ENCODE measurements at places on chromosomes 11 and 22.

DNA sequence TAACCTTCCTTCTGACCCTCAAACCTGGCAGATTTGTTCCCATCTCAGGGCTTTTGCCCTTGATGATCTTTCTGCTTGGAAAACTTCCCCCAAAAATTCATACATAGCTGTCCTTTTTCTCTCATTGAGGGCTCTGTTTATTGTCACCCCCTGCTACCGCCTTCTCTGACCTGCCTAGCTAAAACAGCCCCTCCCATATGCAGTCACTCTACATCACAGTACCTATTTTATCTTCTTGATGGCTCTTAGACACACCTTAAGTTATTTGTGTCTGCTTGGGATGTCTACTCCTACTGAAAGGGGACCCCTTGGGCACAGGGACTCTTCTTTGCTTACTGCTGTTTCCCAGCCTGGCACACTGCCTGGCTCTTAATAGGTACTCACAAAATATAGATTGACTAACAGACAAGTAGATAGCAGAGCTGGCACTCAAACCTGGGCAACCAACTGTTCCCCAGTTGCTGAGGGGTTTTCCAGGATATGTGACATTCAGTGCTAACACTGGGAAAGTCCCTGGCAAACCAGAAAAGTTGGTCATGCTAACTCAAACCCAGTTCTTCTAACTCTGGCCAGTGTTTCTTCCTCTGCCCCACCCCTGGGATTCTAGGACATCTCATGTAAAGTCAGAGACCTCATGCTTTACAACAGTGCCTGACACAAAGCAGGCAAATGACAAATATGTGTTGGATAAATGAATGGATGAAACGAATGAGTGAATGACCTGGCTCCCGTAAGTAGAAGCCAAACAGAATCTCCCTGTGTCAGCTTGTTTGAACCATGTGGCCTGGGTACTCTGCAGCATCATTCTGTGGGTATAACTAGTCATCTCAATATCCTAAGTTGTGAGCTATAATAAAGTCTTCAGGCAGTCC, 19.8 kb upstream of the FJX1 start:
- no peak for DNase-seq

DNA sequence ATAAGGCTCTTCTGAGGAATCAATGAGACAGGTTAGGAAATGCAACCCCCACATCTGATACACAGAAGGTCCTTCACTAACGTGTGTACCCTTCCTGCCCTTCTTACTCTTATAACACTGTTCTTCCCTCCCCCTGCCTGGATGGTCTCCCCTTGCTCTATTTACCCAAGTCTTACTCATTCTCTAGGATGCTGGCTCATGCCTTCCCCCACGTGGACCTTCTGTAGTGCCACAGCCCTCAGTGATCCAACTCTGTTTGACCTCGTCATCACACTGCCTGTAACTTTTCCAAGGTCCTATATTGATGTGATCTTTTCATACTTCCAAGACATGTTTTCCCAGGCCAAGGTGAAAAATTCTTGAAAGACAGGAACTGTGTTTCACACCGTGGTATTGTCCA, 79.8 kb downstream of the C11orf58 start:
- DNase-seq, result peak; percentile 20

DNA sequence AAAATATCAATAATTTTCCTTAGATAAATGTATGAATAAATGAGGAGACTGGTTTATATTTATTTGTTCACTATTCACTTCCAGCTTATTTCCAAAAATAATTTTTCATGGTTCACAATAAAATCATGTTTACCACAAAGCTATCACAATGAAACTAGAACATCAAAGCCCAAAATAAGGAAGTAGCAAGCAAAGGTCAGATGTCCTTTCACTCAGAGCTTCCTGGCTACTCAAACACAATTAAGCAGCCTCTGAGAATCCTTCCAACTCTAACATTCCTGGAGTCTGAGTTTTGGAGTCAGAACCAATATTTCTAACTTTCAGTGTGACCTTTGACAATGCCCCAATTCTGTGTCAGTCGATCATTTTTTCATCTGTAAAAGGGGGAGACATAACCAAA, 527.0 kb downstream of the SOX6 start:
- no peak for DNase-seq

GRCh38 chr22:44889255-44889878, 120.4 kb downstream of the PHF21B start:
- no peak for DNase-seq

GRCh38 chr11:35787013-35787504, 124.5 kb downstream of the TRIM44 start:
- peak; percentile 32 for DNase-seq

DNA sequence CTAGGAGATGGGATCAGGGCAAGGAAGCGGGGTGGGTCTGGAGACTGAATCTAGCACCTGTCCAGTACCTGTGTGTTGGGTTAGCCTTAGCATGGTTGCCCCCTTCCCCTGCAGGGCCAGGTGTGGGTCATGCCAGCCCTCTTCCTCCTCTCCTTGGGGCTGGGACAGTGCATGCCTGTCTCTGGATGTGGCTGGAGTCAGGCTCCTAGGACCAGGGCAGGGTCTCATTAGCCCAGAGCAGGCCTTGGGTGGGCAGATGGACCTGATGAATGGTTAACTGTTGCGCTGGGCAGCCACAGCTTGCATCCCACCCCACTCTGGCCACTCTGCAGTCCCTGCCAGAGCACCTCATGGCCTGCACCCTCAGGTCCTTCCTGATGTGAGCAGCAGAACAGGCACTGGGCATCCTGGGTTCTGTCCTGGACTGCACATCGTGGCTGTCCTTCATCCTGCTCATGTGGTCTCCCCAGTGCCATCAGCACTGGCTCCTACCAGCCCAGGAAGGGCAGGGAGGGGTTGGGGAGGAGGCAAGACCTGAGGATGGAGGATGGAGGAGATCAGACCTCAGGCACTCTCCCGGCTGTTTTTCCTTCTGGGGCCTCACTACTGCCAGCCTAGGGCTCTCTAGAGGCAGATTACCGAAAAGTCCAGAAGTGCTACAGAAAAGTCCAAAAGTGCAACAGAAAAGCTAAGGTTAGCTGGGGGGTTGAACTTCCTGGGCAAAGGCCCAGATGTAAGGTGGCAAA, 12.8 kb upstream of the CHRM1 start:
- no peak for DNase-seq

DNA sequence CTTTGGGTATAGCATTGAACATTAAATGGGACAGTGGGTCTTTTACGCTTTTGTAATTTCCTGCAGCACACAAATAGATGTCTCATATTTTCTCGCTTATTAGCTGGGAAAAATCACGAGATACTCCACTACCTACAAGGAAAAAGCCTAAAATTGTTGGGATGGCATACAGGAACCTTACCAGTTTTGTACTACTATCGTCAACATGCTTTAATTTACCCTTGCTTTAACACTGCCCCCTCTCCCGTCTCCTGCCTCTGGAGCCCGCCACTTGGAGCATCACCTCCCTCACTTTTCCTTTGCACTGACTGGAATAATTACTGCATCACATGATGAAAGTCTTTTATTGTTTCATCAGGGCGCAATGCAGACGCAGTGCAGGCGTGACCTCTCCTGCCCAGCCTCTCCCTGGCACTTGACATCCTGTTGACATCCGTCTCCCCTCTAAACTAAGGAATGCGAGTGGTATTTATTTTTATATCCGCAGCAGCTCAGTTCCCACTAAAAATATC, 1.0 kb upstream of the FNBP4 start:
- peak; percentile 53 for DNase-seq

DNA sequence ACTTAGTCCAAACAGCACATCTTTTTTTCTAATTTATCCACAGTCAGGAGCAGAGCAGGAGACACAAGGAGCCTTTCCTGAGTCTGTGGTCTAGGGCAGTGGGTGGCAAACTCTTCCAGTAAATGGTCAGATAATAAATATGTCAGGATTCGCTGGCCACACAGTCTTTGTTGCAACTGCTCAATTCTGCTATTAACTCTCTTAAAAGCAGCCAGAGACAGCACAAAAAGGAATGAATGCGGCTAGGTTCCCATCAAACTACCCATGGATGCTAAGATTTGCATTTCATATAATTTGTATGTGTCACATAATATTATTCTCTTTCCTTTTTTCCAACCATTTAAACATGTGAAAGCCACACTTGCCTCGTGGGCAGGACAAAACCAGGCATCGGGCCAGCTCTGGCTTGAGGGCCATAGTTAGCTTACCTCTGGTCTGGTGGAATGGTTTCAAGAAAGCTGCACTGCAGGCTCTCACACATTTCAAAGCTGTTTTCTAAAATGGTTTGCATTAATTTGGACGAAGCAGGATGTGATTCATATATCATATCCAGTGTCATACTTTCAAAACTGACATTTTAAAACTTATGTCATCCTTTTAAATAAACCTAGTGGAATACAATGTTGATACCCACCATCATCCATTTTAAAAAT, 64.7 kb upstream of the CD5 start:
- DNase-seq, result peak; percentile 31

DNA sequence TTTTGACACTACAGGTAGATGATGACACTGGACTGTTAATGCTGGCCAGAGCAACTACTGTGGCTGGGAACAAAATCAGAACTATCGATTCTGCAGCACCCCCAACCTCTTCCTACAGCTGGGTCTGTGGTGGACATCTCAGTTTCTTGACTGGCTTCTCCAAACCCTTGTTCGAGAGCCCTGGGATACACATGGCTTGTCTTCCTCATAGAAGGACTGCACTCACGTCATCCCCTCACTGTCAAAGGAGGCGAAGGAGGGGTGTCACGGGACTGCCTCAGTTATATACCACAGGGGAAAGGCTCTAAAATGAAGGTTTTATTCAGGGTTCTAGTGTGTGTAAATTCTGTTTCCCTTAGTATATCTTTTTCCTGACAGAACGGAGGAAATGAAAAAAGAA, 44.9 kb downstream of the PITPNB start:
- DNase-seq, result no peak

DNA sequence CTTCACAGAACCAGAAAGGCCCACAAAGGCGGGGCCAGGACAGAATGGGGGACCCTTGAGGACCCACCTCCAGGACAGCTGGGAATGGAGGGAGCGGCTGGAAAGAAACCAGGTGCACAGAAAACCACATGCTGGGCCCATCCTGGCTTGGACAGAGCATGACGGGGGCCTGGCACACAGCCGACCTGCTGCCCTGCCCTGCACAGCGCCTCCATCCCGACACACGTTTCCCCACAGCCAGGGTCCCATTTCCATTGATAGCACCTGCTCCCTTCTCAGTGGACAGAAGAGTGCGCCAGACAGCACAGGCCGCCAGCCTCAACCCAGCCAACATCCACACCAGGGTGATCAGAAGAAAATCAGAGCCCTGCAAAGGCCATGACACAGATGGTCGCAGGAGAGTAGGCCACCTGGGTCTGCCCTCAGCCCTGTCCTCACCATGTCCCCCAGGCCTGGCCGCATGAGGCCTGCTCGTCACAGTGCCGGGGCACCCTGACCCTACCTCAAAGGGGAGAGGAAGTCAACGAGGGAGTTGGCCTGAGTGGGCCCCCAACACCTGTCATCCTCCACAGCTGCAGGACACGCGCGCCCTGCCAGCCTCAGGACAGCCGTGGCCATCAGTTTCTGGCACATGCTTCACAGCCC, 28.1 kb downstream of the BRD1 start:
- no peak for DNase-seq

GRCh38 chr11:8026982-8027381, 39.8 kb downstream of the EIF3F start:
- no peak for DNase-seq

DNA sequence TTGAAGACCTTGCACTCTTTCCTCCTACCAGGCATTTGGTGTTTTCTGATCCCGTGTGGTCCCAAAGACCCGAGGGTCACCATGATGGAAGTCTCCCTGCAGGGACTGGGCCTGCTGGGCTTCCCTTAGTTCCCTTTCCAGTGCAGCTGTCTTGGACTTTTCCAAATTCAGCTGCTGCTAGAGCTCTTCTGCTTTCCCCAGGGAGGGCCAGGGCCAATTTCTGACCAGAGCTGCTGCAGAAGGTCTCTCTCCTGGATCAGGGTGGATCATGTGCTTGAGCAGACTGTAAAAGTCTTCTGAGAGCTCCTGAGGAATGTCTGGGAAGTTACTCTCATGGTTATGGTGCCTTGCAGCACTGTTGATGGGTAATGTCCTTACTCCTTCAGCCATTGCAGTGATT, 23.2 kb downstream of the LDLRAD3 start:
- DNase-seq, result no peak

GRCh38 chr22:28835630-28836189, 35.3 kb upstream of the XBP1 start:
- no peak for DNase-seq

DNA sequence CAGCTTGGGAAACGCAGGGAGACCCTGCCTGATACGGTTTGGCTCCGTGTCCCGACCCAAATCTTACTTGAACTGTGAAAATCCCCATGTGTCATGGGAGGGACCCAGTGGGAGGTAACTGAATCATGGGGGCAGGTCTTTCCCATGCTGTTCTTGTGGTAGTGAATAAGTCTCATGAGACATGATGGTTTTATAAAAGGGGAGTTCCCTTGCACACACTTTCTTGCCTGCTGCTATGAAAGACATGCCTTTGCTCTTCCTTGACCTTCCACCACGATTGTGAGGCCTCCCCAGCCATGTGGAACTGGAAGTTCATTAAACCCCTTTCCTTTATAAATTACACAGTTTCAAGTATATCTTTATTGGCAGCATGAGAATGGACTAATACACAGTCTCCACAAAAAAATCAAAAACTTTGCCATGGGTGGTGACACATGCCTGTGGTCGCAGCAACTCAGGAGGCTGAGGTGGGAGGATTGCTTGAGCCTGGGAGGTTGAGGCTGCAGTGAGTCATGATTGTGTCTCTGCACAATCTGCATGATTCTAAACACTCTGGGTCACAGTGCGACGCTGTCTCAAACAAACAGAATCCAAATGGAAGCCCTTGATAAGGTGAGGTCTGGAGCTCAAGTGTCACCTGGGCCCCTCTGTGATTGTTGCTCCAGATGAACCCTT, 34.9 kb downstream of the SYN3 start:
- DNase-seq, result no peak

- DNase-seq, result no peak
Observed at GRCh38 chr11:60282286-60282685, 1.8 kb downstream of the MS4A4A start.
